Activated B cell treated with CpG ODN at 0.5 μM for 24 hours (primary cell): ENCODE measurements at places on chromosomes 6 and 20. TPM values are rescaled to one million over a fixed set of nuclear protein-coding genes. Genes with fewer than 3 reads are reported as not detected.

GRCh38 chr6:133359256-133359655 is 118.1 kb downstream of the EYA4 start:
- H3K4me3 ChIP-seq = no peak overlapping the region
- no peak overlapping the region for H3K27ac ChIP-seq
- no peaks in the 10 kb centered on the region for H3K27me3 ChIP-seq
- H3K4me1 ChIP-seq = no peaks in the 10 kb centered on the region

Gene PKIB
- total RNA-seq = 0.81 and 1.2 TPM in 2 replicates

GRCh38 chr6:71913444-71914234 is 27.3 kb downstream of the RIMS1 start:
- no peaks in the 10 kb centered on the region for H3K4me1 ChIP-seq
- H3K27me3 ChIP-seq = no peaks in the 10 kb centered on the region
- no peak overlapping the region for H3K4me3 ChIP-seq
- H3K27ac ChIP-seq = no peak overlapping the region
- H3K36me3 ChIP-seq = no peaks in the 10 kb centered on the region

Gene TRIM40
- not detected in 2 replicates for total RNA-seq
